ENCODE measurements at places on chromosomes 16 and 17. TPM values are rescaled to one million over a fixed set of nuclear protein-coding genes. Genes with fewer than 3 reads are reported as not detected.

C16orf74 gene
- total RNA-seq: 1.5 TPM

CDRT15L2 gene
- total RNA-seq: not detected

SOX15 gene
- total RNA-seq: 6.0 TPM

MT1A gene
- 27.5 TPM for total RNA-seq

CDH8 gene
- not detected for total RNA-seq

CYGB gene
- total RNA-seq: 46.6 TPM

UMOD gene
- not detected for total RNA-seq

LRRC75A gene
- 0.97 TPM for total RNA-seq

STH gene
- total RNA-seq: not detected

NACA2 gene
- not detected for total RNA-seq

SLC6A4 gene
- 1.1 TPM for total RNA-seq

CDRT4 gene
- total RNA-seq: 2.6 TPM

HSF5 gene
- total RNA-seq: 0.06 TPM

Data from right cardiac atrium (tissue), 5 donors.